ENCODE measurements at places on chromosomes 5 and 9. TPM values are rescaled to one million over a fixed set of nuclear protein-coding genes. Genes with fewer than 3 reads are reported as not detected.

The PAXX gene
- 67.5 TPM for total RNA-seq

The TERT gene
- total RNA-seq: not detected

The WNK2 gene
- 93.7 TPM for total RNA-seq

The EMB gene
- 11.0 TPM for total RNA-seq

The FBXO10 gene
- total RNA-seq: 2.8 TPM

The SPINK13 gene
- total RNA-seq: not detected

The ADAMTS12 gene
- total RNA-seq: 0.26 TPM

The GFI1B gene
- total RNA-seq: not detected

The BAAT gene
- total RNA-seq: not detected

The DOK3 gene
- 2.3 TPM for total RNA-seq

The FRRS1L gene
- 0.42 TPM for total RNA-seq

The RIGI gene
- total RNA-seq: 9.3 TPM

The IFNB1 gene
- not detected for total RNA-seq

The HDAC3 gene
- total RNA-seq: 60.9 TPM

The ANKRD31 gene
- total RNA-seq: 0.26 TPM

The TCF7 gene
- total RNA-seq: 5.7 TPM

The GPR21 gene
- total RNA-seq: 4.7 TPM

The ENTREP1 gene
- 17.4 TPM for total RNA-seq

The OTP gene
- not detected for total RNA-seq

The AGGF1 gene
- total RNA-seq: 16.3 TPM

The DNM1 gene
- total RNA-seq: 4.3 TPM

The RAB3C gene
- total RNA-seq: 0.30 TPM

The C9orf40 gene
- 3.1 TPM for total RNA-seq

The RNF183 gene
- 2.0 TPM for total RNA-seq

The ZBTB5 gene
- 18.0 TPM for total RNA-seq

The SOHLH1 gene
- not detected for total RNA-seq

The OR1Q1 gene
- not detected for total RNA-seq

The SLC28A3 gene
- 10.7 TPM for total RNA-seq

The PHF24 gene
- 1.4 TPM for total RNA-seq

The PCDHGB4 gene
- 4.4 TPM for total RNA-seq

The IL11RA gene
- 114 TPM for total RNA-seq

The ELAVL2 gene
- 0.48 TPM for total RNA-seq

The TRIM36 gene
- 1.8 TPM for total RNA-seq

The FUBP3 gene
- total RNA-seq: 37.9 TPM

The ANKRD33B gene
- total RNA-seq: 27.0 TPM

The SPINK7 gene
- 86.5 TPM for total RNA-seq

The CARD9 gene
- total RNA-seq: 2.3 TPM

The C1QTNF2 gene
- not detected for total RNA-seq

The PCDHGA8 gene
- 5.1 TPM for total RNA-seq

The LCN9 gene
- total RNA-seq: not detected

The COL15A1 gene
- 8.0 TPM for total RNA-seq

The CHSY3 gene
- total RNA-seq: 1.6 TPM

The IPO11 gene
- total RNA-seq: 19.4 TPM

The PHYHD1 gene
- 45.4 TPM for total RNA-seq

The PTAR1 gene
- total RNA-seq: 57.6 TPM

The PGM5 gene
- total RNA-seq: 6.2 TPM

The HNRNPA0 gene
- total RNA-seq: 7.6 TPM
